ENCODE measurements at places on chromosomes 13 and 19.
A peak's percentile ranks its signal among the peaks of the same experiment; 100 is the strongest.

DNA sequence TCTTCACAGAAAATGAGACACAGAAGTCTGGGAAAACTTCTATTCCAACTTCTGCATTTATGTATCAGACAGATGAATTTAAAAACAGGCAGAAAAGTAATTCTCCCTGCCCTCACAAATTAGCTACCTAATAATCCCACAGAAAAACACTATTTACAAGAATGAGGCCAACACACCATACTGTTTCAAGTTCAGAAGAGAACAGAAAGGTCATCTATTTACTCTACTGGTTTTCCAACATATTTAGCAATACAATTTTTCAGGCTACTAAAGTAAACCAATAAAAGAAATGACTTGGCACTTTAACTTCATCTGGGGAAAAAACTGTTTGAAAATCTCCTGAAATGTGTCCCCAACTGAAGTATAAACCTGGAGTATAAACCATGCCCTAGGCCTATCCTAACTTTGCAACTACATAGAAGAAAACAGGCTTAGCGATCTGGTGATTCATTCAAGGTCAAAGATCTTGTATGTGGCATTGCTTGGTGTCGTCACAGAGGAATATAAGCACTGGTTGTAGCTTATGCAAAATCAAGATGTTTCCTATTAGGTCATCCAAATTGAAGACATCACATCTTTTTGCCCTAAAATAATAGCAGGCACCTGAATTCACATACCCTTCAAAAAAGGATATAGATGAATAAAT lies 20.1 kb upstream of the EBPL start:
- ATAC-seq: no peak

- no peak for ATAC-seq
These were observed 429.8 kb downstream of the FOXO1 start for GRCh38 chr13:40236566-40237168.

- ATAC-seq: no peak
These were observed 31.7 kb upstream of the PCDH8 start for GRCh38 chr13:52879950-52880741.

- no peak for ATAC-seq
These were observed 240.2 kb upstream of the STARD13 start for GRCh38 chr13:33525763-33526162.

DNA sequence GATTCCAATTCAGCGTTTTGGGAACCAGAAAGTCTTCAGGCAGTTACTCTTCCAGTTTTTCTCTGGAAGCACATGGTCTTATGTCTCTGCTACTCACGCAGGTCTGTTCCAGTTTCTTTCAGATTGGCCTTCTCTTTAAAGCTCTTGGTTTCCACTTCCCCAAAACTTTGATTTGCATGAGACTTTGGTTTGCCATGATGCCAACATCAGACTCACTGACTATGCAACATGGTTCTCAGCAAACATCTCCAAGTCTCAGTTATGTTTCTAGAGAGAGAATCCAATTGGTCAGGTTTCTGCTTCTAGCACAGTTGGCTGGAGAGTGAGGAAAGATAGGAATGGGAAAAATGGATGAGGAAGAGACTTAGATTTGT lies 3.1 kb downstream of the AKAP11 start:
- no peak for ATAC-seq

DNA sequence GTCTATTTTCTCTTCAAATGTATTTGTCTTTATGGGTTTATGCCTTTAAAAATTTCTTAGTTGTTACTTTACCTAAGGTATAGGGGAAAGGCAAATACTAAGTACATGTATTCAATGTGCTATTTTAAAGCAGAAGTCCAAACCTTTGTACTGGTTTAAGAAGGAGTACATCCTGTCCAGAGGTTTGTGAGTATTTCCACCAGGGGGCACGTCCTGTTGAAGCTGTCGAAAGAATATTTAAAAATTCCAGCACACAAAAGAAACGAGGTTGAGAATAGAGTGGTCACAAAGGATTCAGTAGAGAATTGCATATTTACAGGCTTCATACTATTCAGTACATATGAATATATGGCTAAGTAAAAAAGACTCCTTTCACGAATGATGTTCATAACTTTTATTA lies 59.8 kb downstream of the URI1 start:
- no peak for ATAC-seq

GRCh38 chr19:18433015-18433691 lies 4.8 kb downstream of the ISYNA1 start:
- ATAC-seq: no peak

DNA sequence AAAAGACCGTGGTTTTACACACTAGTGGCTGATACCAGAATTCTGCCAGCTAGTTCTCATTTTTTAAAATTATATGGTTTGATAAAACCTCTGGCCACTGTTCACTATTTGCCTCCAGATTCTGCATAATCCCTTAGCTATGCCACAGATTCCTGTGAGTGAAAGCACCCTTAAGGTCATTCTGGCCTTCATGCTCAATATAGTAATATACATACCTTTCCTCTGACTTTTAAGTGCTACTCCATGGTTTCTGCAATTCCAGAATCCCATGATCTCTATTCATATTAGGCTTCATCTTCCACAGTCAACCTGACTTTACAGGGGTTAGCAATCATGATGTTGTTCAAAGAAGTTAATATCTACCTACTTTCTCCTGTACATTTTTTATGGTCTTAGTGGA lies 274.1 kb upstream of the EDNRB start:
- no peak for ATAC-seq

DNA sequence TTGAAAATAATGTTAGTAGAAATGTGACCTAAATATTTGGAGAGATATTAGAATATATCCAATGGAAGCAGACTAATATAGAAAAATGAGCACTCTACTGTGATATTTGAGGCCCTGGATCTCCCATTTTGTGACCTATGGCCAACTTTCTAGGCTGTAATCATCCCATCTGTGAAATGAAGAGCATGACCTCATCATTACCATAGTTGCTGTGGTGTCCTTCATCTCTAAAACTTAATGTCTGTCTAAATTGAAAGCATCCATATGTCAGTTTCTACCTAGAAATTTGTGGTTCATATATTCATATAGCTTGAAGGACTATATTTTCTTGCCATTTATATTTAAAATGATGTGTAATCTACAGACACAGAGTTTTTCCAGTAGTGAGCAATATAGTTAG lies 41.6 kb downstream of the PAN3 start:
- no peak for ATAC-seq

GRCh38 chr13:66927562-66927961 lies 302.6 kb downstream of the PCDH9 start:
- no peak for ATAC-seq

- ATAC-seq: peak; percentile 63
These were observed 412 bp downstream of the ZNF528 start for GRCh38 chr19:52398081-52398441.

DNA sequence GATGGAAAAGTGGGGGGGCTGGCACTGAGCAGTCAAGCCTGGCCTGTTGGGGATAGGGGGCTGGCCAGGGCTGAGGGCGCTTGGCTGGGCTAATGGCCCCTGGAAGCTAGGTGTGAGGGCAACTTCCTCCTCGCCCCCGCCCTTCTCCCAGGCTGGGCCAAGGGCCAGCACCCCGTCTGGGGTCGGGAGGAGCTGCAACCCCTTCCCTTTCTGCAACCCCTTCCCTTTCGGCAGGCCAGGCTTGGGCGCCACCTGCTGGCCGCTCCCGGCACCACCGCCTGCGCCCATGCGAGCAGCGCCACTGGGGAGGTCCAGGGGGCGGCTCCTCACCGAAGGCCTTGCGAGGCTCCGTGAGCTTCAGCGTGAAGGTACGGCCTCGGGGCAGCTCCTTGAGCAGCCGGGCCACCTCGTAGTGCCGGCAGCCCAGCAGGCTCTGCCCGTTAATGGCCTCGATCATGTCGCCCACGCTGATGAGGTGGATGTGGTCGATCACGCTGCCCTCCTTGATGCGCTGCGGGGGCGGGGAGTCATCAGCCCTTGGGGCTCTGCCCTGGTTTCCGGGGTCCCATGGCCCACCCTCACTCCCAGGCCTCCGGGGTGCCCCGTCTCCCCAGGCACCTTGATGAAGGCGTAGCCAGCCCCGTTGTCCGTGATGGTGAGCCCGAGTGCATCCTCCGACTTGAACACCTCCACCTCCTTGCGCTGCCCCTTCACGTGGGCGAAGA lies 5.0 kb upstream of the PTGER1 start:
- ATAC-seq: peak; percentile 22

DNA sequence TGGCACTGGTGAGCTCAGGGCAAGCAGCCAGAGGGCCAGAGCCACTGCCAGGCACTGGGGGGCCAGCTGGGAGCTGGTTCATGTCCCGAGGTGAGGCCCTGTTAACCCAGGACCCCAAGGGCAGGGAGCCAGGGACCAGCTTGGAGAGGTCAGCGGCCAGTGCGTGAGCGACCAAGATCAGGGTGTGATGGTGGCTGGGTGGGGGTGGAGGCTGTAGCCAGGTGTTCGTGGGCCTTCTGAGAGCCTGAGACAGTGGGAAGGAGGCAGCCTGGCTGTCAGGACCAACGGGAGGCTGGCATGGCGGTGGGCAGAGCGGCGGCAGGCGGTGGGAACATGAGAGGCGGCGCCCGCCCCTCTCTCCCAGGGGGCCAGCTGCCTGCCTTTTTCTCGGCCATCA lies 8.1 kb upstream of the KPTN start:
- ATAC-seq: no peak

- ATAC-seq: no peak
These were observed 190.4 kb upstream of the SOX1 start for GRCh38 chr13:111876506-111876905.

GRCh38 chr19:48716562-48717291 lies 2.8 kb downstream of the MAMSTR start:
- ATAC-seq: no peak

DNA sequence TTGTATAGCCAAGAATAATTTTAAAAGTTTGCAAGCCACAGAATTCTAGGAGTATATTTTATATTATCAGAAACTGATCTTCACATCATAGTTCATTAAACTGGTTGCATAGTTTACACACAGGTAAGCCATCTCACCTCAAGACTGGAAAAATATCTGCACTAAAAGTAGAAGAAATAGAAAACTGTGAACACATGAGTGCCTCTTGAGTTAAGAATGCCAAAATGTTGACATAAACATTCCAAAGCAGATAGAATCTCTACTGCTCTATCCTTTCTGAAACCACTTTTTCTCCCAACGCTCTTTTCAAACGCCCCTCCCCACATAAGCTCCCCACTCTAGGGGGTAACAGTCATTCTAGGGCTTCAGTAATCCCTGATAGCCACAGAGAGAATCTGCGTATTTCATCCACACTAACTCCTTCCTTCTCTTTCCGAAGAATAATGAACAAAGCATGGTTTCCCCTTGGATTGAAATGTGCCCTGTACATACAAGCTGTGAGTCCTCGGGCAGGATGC lies 201.5 kb downstream of the IRS2 start:
- no peak for ATAC-seq

- no peak for ATAC-seq
These were observed 15.5 kb upstream of the DCLK1 start for GRCh38 chr13:36146511-36147269.

DNA sequence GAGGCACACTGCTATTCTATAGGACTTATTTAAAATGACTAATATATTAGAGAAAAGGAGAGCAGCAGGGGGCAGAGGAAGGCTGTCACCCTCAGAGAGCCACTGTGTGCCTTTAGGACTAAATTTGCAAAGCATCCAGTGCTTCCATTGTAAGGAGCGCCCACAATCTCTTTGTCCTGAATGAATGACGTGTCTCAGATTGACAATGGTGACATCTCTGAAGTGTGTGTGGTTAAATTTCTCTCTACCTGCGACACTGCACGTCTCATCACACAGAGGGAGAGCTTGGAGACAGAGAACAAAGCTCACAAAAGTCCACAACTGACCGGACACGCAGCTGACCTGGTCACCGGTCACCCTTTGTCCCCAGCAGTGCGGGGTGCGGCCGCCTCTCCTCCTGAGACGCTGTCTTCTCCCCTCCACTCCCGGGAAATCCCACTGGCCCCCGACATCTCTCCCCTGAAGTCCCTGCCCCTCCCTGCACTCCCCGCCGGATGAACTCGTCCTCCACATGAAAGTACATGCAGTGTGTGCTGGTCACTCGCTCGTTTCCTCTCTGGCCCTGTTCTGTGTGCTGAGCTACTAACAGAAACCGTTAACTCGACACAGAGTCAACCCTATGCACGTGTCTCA lies 107.2 kb downstream of the RAB20 start:
- ATAC-seq: no peak

DNA sequence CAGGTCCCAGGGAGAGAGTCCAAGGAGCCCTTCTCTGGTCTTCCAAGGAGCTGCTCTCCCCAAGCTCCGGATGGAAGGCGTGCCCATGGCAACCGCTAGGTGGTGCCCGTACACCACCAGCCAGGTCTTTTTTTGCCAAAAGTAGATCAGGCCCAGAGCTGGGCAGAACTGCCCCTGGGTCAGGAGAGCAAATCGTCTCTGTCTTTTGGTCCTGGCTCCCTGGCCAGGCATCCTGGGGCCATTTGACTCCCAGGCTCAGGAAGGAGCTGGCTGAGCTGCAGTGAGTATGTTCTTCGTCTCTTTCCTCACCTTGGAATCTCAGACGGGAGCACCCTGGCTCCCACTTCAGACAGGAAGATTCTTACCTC lies 24.6 kb upstream of the BCL3 start:
- ATAC-seq: peak; percentile 95

DNA sequence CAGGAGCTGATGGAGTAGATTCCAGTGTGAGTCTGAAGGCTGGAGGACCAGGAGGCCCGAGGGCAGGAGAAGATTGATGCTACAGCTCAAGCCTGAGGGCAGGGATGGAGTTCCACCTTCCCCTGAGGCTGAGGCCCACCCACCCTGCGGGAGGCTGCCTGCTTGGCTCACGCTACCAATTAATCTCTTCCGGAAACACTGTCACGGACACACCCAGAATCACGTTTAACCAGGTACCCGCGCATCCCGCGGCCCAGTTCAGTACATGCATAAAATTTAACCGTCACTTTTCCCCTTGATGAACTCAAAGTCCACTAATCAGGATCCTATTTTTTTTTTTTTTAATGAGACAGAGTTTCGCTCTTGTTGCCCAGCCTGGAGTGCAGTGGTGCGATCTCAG lies 5.2 kb upstream of the ZNF628 start:
- ATAC-seq: no peak
